Fibroblast of the aortic adventitia (primary cell): ENCODE measurements at places on chromosomes 3 and 15. TPM values are rescaled to one million over a fixed set of nuclear protein-coding genes. Genes with fewer than 3 reads are reported as not detected.

- no peak for DNase-seq
Measured at GRCh38 chr15:52369455-52369854, 73.9 kb upstream of the MYO5C start.

- DNase-seq = no peak
Measured at GRCh38 chr3:10766049-10766705, 49.9 kb upstream of the SLC6A11 start.

Gene GHSR
- total RNA-seq = not detected in 2 replicates

Gene TRIM59
- total RNA-seq = 16.5 and 47.8 TPM in 2 replicates

DNA sequence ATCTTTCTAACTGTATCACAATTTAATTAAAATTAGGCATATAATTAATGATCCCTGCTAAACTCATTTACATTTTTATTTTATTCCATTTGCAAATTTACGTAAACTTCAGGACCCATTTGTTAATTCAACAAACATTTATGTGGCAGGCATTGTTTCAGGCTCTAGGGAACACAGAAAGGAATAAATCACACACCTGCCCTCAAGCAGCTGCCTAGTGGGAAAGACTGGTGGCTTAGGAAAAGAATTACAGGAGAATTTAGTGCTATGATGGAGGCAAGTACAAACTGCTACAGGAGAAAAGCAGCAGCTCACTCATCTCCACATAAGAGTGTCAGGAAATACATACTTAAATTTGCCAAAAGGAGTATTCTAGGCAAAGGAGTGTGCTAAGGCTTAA lies 11.2 kb downstream of the CBLB start:
- DNase-seq = no peak

GRCh38 chr3:142047021-142047369 lies 102.3 kb downstream of the TFDP2 start:
- DNase-seq = no peak

- no peak for DNase-seq
Measured at GRCh38 chr3:39531066-39531465, 63.6 kb downstream of the MOBP start.

Gene ZNF620
- total RNA-seq = 0.65 and 0.99 TPM in 2 replicates

GRCh38 chr3:89449086-89449485 lies 341.7 kb downstream of the EPHA3 start:
- DNase-seq = no peak

Gene SH2D7
- total RNA-seq = not detected in 2 replicates

Gene NEK10
- 13.1 and 27.1 TPM in 2 replicates for total RNA-seq
